ENCODE measurements at places on chromosomes 4 and X.

DNA sequence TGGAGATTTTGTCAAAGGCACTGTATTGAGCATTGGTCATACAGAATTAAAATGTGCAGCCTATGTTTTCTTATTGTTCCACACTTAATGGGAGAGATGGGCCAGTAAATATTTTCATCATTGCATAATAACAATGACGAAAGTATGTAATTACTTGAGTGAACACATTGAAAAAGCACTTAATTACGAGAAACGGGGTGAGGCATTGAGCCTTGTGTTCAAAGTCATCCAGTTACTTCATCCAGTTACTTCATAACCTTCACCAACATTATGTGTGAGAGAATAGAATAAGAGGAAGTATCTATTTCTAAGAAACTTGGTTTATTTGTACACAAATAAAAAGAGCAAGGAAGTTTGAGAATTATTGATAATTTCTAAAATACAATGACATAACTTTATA lies 1427.0 kb downstream of the ADGRL3 start:
- DNase-seq = no peak

DNA sequence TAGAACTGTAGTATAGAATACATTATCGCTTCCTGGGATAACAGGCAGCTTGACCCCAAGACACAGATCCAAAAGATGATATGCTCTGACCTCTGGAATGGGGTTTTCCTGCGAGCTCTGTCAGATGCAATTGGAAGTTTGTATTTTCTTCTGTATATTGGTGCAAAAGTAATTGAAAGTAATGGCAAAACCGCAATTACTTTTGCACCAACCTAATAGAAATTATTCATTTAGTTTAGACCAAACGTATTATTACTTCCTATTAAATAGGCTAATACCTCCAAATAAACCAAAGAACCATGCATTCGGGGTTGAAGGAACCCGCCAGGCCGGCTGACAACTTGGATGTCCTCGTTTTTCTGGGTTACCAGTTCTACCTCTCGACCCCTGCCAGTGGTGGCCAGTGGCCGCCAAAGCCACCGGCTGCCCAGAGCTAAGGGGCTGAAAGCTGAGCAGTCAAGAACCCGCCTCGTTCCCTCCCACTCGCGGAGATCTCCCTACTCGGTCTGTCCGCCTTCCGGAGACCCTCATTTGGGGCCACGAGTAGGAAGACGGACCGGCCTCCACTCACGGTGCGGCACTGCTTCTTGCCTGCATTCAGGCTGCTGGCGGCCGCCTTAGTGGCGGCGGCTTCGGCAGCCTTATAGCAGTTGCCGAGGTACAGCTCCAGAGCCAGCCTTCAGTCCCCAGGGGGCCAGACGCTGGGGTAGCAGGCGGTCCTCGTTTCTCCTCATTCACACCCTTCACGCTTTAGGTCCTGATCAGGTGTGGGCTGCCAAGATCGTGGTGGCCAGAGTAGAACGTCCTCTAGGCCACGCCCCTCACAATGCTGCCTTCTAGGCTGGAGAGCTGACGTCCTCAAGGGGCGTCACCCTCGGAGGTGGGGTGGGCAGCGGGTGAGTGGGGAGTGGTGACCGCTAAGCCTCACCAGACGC lies 121.9 kb downstream of the RBMX2 start:
- peak; percentile 6 for DNase-seq

GRCh38 chr4:184265546-184266351 lies 48.1 kb upstream of the ENPP6 start:
- no peak for DNase-seq

GRCh38 chrX:149453030-149453429 lies 52.1 kb downstream of the IDS start:
- no peak for DNase-seq

DNA sequence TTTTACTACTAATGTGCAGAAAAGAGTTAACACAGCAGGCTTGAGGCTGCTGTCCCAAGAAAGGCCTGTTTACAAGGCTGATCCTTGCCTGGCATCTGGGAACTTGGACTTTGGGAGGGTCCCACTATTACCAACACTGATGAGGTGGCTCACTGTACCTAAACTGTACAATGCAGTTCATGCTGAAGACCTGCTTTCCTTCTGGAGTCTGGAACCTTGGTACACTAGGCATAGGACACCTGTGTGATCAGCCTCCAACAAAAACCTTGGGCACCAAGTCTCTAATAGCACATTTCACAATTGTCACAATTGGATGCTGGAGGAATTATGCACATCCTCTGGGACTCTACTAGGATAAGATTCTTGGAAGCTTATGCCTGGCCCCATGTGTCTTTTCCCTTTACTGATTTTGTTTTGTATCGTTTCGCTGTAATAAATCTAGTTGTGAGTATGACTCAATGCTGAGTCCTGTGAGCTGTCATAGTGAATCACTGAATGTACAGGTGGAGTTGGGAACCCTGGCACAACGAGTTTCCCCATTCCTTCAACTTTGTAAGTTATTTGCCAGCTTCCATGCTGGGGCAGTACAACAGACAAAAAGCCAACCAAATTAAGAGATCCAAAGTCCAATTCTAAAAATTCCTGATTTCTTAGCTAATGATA lies 45.9 kb downstream of the TEC start:
- DNase-seq = no peak

DNA sequence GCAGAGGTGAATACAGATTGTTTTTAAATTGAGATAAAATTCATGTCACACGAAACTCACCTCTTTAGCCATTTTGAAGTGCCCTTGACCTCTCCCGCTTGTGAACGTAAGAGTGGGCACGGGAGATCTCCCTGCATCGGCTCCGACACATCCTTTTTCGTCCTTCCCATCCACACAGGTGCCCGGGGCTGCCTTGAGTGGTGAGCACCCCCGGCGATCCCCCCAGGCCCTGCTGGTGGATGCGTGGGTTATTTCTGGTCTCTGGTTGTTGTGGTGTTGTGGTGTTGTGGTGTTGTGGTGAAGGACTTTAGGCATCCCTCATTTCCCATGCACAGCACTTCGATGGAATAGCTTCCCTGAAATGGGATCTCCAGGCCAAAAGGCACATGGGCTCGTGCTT lies 46.1 kb downstream of the PSAPL1 start:
- DNase-seq = no peak

- no peak for DNase-seq
These were observed 2.4 kb upstream of the BCOR start for GRCh38 chrX:40100141-40100536.

- no peak for DNase-seq
These were observed 98.3 kb downstream of the GK start for GRCh38 chrX:30751497-30751896.

DNA sequence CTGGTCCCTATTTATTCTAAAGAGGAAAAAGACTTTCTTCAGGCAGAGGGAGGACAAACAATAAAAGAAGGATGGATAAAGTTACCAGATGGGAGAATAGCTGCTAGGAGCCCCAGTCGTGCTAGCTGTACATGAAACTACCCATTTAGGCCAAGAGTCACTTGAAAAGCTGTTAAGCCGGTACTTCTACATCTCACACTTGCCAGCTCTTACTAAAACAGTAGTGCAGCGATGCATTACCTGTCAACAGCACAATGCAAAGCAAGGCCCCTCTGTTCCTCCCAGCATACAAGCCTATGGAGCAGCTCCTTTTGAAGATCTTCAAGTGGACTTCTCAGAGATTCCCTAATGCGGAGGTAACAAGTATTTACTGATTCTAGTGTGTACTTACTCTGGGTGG lies 1138.8 kb downstream of the ARAP2 start:
- no peak for DNase-seq

GRCh38 chr4:129264008-129264657 lies 168.2 kb downstream of the C4orf33 start:
- DNase-seq = no peak

GRCh38 chr4:168150420-168151050 lies 58.2 kb downstream of the ANXA10 start:
- no peak for DNase-seq

GRCh38 chr4:145735347-145735675 lies 55.4 kb downstream of the C4orf51 start:
- no peak for DNase-seq

- DNase-seq = no peak
These were observed 156.1 kb downstream of the FRAS1 start for GRCh38 chr4:78213218-78213617.

DNA sequence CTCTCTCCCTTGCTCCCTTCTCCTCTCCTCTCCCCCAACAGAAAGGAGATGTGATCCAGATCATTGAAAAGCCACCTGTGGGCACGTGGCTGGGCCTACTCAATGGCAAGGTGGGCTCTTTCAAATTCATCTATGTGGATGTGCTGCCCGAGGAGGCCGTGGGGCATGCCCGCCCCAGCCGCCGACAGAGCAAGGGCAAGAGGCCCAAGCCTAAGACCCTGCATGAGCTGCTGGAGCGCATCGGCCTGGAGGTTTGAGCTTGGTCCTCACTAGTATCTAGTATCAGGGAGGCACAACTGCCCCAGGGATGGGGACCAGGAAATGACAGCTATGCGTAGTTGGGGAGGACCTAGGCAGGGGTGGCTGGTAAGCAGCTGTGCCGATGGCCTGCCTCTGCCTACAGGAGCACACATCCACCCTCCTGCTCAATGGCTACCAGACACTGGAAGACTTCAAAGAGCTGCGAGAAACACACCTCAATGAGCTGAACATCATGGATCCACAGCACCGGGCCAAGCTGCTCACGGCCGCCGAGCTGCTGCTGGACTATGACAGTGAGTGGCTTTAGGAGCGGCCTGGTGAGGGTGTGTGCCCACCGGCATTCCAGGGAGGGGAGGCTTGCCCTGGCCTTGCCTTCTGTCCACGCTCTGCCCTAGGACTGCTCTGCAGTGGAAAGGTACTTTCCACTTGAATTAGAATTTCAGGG lies 13.0 kb downstream of the SASH3 start:
- DNase-seq = no peak

DNA sequence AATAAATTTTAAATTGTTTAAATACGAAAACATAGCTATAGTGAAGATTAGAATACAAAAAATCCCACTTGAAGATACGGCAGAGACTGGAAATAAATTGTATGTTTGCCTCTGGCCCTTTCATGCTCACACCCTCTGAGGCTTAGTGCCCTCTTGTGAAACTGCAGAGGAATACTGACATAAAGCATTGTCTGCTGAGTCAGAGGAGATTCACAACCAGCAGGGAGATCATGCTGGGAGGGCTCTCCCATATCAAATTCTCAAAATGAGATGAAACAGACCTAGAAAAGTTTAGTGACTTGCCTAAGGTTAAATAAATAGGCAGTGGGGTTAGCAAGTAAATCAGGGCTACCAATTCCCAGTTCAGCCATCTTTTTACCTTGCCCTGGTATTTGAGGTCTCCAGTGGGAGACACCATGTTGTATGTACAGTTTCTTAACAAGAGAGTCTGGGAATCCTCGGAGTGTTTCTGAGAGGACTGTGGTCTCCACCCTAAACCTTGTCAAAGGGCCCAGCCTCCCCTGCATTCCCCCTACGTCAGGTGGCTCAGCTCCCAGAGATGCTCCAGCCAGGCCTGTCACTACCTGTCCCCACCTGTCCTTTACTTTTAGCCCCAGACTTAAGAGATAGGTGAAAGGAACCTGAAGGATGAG lies 581.4 kb upstream of the DIPK2B start:
- no peak for DNase-seq

DNA sequence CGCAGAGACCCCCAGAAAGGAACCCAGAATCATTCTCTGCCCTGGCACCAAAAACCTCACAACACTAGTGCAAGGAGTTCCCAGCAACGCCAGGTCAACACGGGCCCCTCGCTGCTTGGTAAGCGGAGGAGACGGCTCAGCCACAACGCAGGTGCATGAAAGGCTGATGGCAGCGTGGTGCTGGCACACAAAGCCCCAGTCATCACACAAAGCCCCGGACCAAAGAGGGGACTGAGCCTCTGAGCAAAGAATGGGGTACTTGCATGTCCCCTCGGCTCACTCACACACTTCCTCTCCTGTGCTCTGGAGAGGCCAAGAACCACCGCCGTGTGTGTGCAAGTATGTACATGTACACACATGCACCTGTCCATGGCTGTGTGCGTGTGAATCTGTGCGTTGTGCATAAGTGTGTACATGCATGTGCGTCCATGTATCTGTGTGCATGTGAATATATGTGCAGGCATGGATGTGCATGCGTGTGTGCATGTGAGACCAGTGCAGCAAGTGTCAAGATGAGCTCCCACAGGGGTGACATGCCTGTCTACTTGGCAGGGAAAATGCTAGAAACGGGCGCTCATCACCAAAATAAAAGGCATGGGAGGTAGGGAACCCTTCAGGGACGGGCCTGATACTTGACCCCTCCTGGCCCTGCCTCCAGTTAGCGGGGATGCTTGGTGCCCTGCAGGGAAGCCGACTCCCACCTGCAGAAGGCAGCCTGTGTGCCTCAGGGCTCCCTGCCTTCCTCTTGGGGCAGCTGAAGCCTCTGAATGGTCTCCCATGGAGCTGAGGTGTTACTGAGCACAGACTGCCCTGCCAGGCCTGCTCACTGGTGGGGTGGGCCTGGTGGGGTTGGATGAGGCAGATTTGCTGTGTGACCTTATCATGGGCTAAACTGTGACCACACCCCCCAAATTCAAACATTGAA lies 60.4 kb downstream of the ZFYVE28 start:
- no peak for DNase-seq

GRCh38 chr4:2798399-2799223 lies 5.7 kb downstream of the SH3BP2 start:
- DNase-seq = no peak

DNA sequence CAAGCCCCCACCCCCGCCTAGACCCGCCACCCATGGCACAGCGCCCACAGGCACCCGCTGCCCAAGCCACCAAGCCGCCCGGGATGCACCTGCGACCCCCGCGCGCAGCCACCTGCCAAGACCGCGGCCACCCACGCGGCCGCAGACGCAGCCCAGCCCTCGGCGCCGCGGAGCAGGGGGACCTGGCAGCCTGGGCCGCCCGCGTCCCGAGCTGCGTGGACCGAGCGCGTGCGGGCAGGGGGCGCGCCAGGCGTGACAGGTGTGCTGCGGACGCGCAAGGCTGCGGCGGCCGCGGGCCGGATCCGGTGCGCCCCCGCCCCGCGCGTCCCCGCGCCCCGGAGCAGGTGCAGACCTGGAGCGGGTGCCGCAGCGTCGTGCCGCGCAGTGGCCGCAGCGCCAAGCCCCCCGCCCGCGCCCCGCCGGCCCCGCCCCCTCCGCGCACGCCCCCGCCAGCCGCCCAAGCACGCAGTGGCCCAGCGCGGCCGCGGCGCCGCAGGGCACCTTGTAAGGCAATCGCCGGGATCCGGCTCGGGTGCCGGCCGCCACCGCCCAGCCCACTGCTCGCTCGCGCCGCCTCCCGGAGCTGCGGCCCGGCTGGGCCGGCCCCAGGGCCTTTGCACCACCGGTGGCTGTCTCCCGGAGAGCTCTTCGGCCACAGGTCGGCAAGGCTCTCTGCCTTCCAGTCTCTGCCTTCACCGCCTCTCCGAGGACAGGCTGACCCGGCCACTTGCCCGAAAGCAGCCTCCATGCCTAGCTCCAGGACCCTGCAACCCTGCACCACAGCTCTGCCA lies at the start of gene PNCK:
Gene PNCK, minus strand, starts transcription at position 386 of the 791 bp plus-strand sequence. CDS start 737 bp downstream, outside the sequence.
- no peak for DNase-seq

GRCh38 chr4:110049951-110050925 lies 137.6 kb downstream of the EGF start:
- peak; percentile 44 for DNase-seq

GRCh38 chr4:6264225-6264540 lies 5.5 kb upstream of the WFS1 start:
- DNase-seq = no peak

- DNase-seq = no peak
These were observed 54.0 kb downstream of the C4orf33 start for GRCh38 chr4:129149906-129150305.

- DNase-seq = no peak
These were observed 101.0 kb downstream of the GATB start for GRCh38 chr4:151659601-151660364.

GRCh38 chrX:2696698-2697215 lies 5.7 kb downstream of the CD99 start:
- peak; percentile 44 for DNase-seq

Measured in germinal center (tissue), 1 donor.